ENCODE measurements at places on chromosomes 5 and 9. TPM values are rescaled to one million over a fixed set of nuclear protein-coding genes. Genes with fewer than 3 reads are reported as not detected.

The LMX1B gene
- 1.2 TPM for total RNA-seq

DNA sequence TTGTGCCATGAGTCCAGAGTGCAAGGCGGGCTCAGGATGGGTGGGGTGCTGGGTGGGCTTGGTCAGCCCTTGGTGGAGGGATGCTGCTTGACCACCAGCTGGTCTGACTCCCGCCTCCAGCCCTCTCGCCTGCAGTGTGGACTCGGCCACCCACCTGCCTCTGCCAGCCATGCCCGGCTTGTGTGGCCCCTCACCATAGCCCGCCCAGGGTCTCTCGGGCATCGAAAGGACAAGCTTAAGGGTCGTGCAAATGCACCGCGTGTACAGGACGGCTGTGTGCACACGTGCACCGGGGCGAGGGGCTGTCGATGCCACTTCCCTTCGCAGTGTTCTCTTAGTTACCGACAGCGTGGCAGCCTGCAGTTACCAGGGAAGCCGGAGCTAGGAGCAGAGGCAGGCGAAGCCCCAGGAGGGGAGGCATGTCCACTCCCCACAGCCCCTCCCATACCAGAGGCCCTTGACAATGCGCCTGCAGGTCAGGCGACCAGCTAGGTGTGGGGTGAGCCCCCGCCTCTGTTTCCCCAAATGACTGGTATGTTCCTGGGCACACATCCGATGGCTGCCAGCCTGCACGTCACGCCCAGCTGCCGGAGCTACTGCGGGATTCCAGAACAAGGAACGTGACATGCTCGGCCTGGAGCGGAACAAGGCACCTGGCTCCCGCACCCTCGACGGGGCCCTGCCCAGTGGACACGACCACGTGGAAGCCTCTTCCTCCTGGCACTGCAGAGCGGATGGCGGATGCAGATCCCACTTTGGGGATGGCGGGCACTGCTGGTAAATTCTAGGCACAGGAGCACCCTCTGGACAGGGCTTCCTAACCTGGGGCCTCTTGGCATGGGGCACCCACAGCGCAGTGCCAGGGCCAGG, 7.8 kb downstream of the LCN9 start:
- no peak for DNase-seq

- DNase-seq = no peak
These were observed 15.1 kb downstream of the TLR4 start for GRCh38 chr9:117719161-117719920.

DNA sequence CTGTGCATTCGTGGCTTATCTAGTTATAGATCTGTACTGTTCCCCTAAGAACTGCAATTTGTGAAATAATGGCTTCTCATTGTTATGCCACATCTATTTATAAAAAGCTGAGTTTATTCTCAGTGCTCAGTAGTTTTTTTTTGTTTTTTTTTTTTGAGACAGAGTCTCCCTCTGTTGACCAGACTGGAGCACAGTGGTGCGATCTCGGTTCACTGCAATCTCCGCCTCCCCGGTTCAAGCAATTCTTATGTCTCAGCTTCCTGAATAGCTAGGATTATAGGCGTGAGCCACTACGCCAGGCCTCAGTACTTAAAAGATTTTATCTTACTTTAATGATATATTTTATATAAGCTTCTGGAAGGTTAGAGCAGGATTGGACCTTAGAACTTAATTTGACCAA, 19.0 kb downstream of the SEC61B start:
- DNase-seq = no peak

DNA sequence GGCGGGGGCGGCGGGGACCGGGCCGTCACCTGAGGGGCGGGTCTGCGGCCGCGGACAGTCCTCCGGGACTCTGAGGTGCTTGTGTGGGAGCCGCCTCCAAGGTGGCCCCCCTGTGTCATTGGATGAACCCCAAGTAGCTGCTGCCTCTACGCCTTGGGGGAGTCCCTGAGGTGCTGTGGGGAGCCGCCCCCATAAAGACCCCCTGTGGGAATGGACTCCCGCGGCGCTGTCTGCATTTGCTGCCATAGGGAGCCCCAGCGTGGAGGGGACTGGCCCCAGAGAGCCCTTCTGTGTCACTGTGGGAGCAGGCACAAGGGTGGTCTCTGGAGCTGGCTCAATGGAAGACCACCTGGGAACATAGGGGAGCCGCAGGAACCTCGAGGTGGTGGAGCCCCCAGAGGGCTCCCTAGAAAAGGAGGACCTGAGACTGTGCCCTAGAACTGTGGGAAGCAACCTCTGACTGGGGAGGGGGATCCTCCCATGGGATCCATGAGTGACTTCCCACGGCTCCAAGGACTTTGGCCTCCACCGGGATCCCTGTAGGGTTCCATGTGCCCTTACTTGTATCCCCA, 412 bp downstream of the PHF24 start:
- DNase-seq = no peak

- no peak for DNase-seq
These were observed 18.2 kb upstream of the CSF1R start for GRCh38 chr5:150104550-150104870.

The IFNA21 gene
- not detected for total RNA-seq

The ADCY2 gene
- not detected for total RNA-seq

DNA sequence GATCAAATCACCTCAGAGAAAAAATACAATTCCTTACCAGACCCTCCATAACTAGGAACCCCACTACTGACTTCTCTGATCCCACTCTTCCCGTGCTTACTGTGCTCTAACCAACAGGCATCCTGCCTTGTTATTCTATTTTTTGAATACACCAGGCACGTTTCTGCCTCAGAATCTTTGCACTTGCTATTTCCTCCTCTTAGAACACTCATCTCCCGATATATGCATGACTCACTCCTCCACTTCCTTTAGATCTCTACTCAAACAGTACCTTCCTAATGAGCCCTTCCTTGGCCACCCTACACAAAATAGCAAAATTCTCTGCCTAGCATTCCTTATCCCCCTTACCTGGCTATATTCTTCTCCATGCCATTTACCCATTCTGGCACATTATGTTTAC, 43.9 kb downstream of the MAPKAP1 start:
- DNase-seq = peak; percentile 76

DNA sequence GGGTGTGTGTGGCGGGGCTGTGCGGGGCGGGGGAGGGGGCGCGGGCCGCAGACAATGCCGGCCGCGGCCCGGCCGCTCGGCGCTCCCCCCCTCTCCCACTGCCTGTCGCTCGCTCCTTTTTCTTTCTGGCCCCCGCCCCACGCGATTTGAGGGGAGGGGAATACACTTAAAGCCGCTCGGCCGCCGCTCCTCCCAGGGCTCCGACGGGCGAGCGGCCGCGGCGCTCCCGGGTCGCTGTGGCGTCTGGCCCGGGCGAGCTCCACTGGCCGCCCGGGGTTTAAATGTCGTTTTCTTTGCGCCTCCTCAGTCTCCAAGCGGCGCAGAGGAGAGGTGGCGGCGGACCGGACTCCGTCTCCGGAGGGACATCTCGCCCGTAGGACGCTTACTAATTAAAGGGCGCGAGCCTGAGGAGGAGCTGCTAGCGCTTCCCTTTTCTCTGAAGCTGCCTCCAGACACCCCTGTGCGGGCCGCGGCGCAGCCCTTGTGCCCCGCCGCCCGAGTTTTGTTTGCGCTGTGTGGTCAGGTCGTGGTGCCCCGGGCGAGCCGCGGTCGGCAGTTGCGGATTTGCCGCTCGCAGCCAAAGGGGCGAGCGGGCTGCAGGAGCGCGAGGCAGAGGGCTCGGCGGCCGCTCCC, 1.4 kb downstream of the ZSWIM6 start:
- DNase-seq = peak; percentile 16

The C9orf152 gene
- total RNA-seq = 1.4 TPM

The SPATA31E1 gene
- total RNA-seq = not detected

The FGF1 gene
- 9.7 TPM for total RNA-seq

DNA sequence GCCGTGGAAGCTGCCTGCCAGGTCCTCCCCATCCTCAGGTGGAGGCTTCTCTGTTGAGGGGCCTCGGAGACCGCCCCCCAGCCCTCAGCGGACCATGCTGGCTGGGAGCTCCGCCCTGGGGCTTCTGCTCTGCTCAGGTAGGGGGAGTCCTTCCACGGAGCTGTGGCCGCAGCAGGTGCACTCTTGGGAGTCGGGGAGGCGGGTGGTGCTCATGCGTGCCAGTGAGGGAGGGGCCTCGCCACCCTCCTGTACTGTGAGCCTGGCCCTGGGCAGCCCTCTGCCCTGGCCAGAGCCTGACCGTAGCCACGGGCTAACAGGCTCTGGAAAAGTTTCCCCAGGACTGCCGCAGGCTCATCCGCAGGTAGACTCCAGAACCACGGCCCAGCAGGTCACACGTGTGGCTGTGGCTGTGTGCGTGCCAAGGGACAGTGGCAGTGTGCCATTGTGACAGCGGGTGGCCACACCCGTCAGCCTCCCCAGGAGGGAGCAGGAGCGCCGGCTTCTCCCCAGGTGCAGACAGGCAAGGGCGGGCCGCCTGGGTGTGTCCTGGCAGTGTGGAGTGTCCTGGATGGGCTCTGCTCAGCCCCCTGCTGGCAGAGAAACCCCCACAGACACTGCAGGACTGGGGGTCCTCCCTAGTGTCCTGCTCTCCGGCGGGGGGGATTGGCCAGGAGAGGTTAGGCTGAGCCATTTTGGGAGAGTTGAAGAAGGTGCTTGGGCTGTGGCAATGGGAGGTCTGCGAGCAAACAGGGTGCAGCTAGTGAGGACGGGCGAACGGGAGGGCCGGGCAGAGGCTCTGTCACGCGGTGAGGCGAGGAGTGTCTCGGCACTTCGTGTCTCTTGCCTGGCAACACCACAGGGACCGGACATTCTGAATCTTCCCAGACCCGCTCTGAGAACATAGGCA, 29.5 kb downstream of the TPPP start:
- no peak for DNase-seq

GRCh38 chr9:69412741-69413150, 87.7 kb downstream of the ENTREP1 start:
- DNase-seq = peak; percentile 43

- DNase-seq = no peak
These were observed 138.4 kb downstream of the MAPKAP1 start for GRCh38 chr9:125568621-125569020.

- DNase-seq = no peak
These were observed 93.3 kb downstream of the CACNA1B start for GRCh38 chr9:137970686-137971476.

DNA sequence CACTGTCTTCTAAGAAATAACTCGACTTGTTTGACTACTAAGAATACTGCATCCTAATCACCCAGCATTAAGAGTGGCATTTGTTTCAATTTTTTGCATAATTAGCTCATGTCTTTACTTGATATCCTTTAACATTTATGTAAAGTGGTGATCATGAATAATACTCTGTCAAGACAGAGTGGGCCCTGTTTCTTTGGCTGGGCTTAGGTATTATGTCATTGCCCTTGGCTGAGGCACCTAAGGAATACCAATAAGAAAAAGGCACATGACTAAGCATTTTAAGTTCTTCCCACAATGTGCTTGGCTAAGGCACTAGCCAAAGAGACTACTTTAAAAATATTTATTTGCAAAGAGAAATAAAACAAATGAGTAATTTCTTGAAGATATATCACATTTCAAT, 308.1 kb downstream of the CTNND2 start:
- DNase-seq = peak; percentile 14

GRCh38 chr9:78167356-78167755, 68.5 kb upstream of the CEP78 start:
- peak; percentile 60 for DNase-seq

DNA sequence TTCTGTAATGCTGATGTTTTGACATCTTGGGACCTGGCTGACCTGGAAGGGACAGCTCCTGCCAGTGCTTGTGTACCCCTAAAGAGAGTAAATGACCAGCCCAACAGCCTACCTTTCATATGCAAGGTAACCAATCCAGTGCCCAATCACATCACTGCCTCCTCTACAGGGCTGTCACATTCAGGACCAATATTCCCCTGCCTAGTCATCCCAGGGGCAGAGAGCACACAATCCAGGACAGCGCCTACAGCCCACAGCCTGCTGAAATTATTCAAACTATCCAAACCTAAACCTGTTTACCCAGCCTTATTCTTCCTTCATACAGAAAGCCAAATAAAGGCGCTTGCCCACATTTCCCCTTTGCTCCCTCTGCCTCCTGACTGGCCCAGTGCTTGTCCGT, 284.1 kb downstream of the CTNND2 start:
- no peak for DNase-seq

GRCh38 chr5:92944903-92945604, 636.0 kb downstream of the NR2F1-AS1 start:
- DNase-seq = peak; percentile 92

DNA sequence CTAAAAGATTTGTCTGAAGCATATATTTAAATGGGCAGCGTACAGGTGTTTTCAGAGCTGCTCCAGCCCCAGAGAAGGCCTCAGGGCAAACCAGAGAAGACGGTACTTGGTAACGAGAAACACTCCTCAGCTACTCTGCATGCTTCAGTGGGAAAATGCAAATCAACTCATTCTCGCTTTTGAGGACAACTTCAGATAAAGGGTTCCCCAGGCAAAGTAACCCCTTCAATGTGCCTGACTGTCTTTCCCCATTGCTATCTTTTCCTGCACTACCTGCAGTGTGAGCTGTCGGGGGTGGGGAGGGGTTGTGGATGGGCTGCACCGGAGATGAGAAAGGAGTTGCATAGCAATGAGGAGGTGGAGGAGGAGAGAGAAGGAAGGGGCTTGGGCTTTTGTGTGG, 339.7 kb upstream of the CLINT1 start:
- DNase-seq = no peak

DNA sequence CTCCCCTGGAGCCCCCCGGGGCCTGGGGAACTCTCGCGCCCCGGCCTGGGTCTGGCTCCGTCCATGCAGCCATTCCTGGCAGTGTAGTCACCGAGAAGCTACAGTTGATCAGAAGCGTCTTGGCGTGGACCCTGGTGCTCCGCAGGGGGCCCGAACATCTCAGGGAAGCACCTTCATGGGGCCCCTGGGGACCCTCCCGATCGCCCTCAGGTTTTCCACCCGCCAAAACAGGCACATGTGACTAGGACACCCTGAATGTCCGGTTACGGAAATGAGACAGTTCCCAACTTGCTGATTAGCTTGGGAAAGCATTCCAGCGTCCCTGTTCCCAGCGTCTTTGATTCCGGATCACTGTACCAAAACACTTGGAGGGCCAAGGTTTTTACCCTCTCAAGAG, 472 bp downstream of the FBXO4 start:
- peak; percentile 58 for DNase-seq

DNA sequence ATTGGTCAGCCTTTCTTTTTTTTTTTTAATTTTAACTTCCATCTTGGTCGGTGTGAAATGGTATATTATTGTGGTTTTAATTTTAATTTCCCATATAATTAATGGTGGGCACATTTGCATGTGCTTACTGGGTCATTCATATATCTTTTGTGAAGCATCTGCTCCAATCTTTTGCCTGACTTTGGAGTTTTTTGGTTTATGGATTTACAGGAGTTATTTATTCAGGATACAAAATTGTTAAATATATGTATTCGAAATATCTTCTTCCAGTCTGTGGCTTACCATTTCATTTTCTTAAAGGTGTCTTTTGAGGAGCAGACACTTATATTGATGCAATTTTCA, 682 bp upstream of the RIGI start:
- DNase-seq = no peak

The PALM2AKAP2 gene
- total RNA-seq = 1.2 TPM

The ANKRD18B gene
- total RNA-seq = 5.4 TPM

Data from PC-3 (cell line).